Activated CD4-positive, alpha-beta T cell treated with anti-CD3 and anti-CD28 coated beads for 24 hours (primary cell): ENCODE measurements at places on chromosomes 6 and 20.

DNA sequence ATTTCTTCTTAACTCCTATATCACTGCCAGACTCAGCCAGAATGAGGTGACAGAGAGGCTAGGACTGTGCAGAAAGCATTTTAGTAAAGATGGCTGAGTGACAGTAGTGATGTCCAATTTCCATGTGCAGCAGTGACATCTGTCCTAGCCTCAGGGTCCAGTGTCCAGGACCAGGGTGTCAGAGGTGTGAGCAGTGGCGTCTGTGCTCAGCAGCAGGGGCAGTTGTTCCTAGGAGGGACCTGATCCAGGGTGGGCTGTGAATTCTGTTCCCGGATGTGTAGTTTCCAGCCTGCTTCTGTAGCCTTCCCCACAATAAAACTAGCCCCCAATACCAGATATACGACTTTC, 6.0 kb downstream of the HLA-B start:
- DNase-seq, result no peak

DNA sequence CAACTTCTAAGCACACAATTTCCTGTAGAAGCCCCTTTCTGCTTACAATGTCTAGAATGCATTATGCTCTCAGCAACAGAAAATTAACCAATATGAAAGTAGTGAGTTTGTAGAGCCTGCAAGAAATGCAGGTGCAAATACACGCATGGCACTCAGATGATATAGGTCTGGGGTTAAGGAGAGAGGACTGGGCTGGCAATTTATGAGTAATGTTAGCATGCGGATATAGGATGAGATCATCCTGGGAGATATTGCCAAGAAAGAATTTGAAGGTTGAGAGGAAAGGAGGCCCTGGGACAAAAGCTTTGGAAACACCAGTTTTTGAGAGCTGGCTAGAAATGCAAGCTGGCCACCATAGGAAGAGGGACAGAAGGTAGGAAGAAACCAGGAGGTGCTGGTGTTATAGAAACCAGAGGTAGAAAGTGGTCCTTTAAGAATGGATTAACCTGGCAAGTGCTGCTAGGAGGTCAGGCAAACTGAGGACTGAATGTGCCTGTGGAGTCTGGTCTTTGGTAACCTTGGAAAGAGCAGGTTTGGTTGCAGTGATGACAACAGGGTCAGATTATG, 183.2 kb upstream of the MYLIP start:
- no peak for DNase-seq

DNA sequence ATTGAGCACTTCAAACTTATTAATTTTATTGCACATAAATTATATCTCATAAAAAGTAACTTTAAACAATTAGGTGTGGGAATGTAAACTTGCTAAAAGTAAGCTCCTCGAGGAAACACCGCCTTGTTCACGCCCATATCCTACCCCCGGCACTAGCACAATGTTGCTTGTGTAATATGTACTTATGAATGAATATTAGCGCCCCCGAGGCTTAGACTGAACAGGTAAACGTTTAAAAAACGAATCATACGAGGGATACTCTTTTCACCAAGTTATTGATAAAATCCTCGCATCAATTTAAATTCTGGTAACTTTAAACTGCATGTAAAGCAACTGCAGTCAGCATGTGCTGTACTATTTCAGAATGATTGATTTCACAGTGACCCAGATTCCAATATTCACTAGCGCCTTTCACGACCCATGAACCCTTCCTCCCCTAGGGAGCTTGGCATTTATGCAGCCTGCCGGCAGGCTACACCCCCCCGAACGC, 637 bp downstream of the TFB1M start:
- no peak for DNase-seq

DNA sequence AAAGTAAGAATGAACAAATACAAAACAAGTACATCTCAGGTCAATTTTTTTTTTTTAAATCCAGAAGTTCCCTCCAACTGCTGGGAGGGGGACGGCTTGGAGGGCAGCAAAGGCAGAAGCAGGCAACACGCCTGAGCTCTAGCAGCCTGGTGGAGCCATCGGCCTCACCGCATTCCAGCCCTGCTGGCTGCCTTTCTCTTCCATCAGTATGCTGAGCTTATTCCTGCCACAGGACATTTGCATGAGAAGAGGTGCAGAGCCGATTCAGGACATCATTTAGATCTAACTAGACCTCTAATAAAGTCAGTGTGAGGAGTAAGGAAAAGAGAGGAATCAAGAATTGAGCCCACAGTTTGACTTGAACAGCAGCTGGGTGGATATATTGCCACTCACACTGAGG, 318.8 kb downstream of the ZFAND3 start:
- DNase-seq, result no peak

DNA sequence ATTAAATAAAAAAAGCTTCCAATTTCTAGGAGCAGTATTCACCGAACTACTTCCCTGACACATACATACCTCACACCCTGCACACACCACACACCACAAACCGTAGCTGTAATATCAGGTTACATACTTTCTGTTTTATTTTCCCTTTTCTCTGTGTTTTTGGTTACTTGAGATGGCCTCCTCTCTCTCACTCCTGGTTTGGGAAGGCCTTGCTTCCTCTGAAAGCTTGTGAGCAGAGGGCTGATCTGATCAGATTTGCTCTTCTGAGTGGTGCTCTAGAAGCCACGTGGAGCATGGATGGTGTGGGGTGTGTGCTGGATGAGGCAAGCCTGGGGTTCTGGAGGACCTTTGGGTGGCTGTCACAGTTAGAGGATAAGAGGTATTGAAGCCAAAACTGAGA, 20.9 kb downstream of the UTRN start:
- no peak for DNase-seq

GRCh38 chr6:147040121-147040910, 163.9 kb upstream of the STXBP5 start:
- DNase-seq, result no peak

GRCh38 chr6:116218172-116218633, 35.7 kb downstream of the TSPYL4 start:
- no peak for DNase-seq

GRCh38 chr6:117989086-117989485, 82.0 kb downstream of the SLC35F1 start:
- no peak for DNase-seq

GRCh38 chr6:157510323-157511188, 129.6 kb downstream of the ZDHHC14 start:
- no peak for DNase-seq

GRCh38 chr6:166344240-166344639, 1.9 kb upstream of the SFT2D1 start:
- DNase-seq, result no peak

GRCh38 chr6:5036269-5036668, 32.4 kb upstream of the RPP40 start:
- no peak for DNase-seq
